ENCODE measurements at places on chromosomes 5 and 9.

DNA sequence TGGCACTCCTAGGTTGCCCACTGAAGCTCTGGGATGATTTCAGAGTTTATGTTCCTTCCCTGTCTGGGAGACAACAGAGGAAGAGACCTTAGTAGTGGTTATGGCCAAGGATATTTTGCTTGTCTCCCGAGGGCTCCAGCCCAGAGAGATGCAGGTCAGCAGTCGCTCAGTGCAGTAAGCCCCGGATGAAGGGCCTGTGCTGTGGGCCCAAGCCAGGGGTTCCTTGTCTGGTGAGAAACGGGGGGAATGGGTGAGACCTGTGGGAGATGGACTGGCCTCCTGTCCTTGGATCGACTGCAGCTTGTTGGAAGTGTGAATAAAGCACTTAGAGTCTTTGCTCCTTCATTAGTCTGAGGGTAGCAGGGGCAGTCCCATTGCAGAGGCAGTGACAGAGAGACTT, 260.7 kb upstream of the RIOK2 start:
- DNase-seq: no peak

- no peak for DNase-seq
Observed at GRCh38 chr9:124602204-124602603, 95.0 kb upstream of the NR5A1 start.

DNA sequence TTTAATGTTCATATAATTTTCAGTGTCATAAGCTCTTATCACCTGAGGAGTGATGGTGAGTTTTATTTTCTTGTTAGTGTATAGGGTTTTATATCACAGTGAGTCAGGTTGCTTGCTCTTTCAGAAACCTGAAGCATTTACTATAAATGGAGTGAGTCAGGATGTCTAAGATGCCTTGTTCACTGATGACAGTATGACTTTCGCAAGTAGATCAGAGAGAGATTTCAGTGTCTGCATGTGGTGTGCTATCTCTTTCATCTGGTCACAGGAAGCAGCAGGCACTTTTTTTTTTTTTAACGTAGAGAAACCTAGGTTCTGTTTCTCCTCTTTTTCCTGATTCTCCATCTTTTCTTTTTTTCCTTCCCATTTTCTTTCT, 237.1 kb downstream of the DMRTA1 start:
- no peak for DNase-seq

GRCh38 chr5:157167214-157167621, 1.2 kb upstream of the GARIN3 start:
- DNase-seq: no peak

- DNase-seq: no peak
Observed at GRCh38 chr5:38202741-38203140, 55.6 kb upstream of the EGFLAM start.

DNA sequence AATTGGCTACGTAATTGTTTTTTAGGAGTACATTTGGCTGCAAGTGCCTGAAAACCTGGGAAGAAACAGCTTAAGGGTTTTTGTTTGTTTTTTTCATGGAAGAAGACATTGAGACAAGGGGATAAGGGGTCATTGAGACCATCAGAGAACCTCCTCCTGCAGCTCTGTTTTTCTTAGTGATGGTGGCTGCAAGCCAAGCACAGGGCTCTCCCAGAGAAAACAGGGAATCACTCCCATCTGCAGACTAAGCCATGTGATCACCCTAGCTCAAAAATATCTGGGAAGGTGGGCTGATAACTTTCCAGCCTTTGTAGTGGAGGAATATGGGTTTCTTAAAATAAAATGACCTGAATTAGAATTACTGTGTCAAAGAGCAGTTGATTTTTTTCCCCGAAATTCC, 25.1 kb downstream of the PALM2AKAP2 start:
- no peak for DNase-seq

GRCh38 chr5:35709688-35710087, 92.0 kb downstream of the SPEF2 start:
- DNase-seq: no peak

DNA sequence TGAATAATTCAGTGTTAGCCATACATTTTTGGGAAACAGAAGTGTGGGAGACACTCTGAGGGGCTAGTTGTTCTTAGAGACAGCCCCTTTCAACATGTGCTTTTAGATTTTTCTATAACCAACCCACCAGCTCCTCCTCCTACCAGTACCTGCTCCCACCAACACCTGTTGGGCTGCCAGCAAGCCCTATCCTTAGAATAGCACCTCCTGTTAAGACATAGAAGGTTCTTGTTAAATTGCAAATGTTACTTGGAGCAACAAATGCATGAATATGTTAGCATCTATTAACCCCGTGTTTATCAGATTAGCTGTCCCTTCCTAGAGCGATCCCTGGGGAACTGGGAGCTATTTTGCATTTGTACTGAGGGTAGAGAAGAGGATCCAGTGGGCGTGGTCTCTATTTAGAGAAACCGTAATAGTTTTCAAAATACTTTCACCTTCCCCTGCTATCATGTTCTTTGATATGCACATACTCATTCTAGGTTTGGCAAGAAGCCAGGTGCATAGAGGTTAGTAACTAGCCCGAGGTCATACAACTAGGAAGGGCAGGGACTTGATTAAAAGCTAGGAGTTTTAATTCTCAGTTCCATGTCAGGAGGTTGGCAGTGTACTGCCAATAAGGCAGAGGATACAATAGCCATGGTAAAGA, 334.4 kb downstream of the KCTD16 start:
- no peak for DNase-seq

DNA sequence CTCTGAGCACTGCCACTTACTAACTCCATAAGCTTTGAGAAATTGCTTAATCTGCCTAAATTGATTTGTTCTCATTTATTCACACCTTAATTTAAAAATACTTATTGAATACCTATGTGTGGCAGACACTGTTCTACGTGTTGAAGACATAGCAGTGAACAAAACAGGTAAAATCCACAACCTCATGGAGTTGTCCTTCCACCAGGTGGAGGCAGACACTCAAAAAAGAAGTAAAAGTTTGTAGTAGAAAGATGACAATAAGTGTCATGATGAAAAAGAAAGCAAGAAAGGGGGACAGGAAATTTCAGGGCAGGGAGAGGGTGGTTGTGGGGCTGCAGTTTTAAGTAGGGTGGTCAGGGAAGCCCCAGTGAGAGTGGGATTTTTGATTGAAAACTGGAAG, 94.9 kb downstream of the SREK1 start:
- no peak for DNase-seq

DNA sequence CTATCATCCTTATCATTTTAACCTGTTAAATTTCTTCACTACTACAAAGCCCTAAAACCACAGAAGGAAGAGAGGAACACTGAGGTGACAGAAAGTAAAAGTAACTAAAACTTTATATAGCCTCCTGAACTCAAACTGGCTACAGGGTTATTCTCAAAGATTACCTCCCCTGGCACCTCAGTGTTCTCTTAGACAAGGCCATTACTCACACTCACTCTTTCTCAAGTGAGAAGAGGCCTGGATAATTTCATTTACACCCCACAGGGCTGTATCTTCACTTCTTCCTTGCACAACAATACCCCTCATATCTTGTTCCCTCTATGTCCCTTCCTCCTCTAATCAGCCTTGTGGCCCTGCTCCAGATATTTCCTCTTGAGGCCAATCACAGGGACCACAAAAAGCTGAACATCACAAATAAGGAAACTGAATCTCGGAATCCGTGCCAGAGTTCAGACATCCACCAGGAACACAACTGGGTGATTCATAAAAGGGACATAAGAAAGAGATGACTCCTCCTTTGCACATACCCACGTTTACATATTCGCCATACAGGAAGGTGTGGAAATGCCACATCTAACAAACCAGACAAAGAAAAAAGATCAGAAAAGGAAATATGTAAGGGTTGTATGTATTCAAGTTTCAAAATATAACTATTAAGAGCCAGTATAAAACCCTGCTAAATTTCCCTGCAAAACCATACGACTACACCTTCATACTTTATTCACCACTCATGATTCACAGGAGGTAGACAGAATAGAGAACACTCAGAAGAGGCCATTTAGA, 1.7 kb upstream of the KLHL3 start:
- DNase-seq: no peak

DNA sequence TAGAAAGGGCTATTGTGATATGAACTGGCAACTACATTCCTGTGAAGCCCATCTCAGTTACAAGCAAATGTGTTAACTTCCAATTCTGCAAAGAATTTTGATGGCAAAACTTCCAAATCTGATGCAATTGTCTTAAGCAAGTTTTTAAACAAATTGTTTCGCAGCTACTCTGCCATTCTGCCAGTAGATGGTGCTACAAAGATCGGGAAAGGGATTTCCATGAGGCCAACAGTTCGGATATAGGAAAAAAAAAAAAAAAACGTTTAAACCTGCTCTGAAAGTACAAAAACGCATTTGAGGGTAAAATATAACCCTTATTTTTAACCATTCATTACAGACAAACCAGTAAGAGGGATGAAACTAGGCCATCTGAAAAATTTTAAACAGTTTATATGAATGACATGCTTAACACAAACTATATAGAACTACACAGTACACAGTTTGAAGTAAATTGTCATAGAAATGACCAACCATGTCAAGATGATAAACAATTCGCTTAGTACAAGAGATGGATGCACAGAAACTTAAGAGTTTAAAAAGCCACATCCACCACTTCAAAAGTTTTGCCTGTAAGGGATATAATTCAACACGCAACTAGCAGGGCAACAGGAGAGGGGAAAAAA, 2.2 kb downstream of the HNRNPA0 start:
- DNase-seq: no peak

DNA sequence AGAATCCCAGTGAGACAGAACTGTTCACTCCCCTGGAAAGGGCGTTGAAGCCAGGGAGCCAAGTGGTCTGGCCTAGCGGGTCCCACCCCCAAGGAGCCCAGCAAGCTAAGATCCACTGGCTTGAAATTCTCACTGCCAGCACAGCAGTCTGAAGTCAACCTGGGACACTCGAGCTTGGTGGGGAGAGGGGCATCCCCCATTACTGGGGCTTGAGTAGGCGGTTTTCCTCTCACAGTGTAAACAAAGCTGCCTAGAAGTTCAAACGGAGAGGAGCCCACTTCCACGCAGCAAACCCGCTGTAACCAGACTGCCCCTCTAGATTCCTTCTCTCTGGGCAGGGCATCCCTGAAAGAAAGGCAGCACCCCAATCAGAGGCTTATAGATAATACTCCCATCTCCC, 45.1 kb upstream of the PTGER4 start:
- no peak for DNase-seq

GRCh38 chr5:53766673-53767072, 206.2 kb downstream of the NDUFS4 start:
- DNase-seq: no peak

DNA sequence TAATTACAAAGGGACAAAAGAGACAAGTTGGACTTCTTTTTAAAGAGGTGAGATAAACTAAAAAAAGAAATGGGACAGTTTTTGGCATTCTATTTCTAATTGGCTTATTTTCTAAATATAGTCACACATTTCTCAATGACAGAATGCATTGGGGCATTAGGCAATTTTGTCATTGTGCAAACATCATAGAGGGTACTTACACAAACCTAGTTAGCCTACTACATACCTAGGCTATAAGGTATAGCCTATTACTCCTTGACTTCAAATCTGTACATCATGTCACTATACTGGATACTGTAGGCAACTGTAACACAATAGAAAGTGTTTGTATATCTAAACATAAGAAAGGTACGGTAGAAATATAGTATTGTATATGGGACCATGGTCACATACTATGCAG, 56.1 kb downstream of the LSM11 start:
- DNase-seq: no peak

DNA sequence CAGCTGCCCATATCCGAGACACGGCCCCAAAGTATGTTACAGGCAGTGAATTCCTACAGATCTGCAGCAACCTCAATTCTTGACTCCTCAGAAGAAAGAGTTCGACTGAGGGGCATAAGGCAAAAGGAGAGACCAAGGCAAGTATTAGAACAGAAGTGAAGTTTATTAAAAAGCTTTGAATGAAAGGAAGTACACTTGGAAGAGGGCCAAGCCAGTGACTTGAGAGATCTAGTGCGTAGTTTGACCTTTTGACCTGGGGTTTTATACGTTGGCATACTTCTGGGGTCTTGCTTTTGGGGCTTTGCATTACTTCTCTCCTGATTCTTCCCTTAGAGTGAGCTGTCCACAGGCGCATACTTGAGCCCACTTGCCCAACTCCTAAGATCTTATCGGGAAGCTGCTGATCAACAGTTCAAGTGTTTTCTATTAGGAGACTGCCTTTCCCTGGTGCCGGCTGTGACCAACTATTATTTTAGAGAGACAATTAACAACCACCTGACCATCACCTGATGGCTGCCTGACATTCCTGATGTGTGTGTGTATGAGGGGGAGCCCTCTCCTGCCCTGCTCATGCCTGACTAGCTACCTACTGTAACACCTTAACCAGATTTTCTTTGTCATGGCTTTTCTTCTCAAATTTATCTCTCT, 1.5 kb upstream of the DEPDC1B start:
- no peak for DNase-seq

- DNase-seq: no peak
Observed at GRCh38 chr5:54553659-54554207, 36.2 kb downstream of the SNX18 start.

DNA sequence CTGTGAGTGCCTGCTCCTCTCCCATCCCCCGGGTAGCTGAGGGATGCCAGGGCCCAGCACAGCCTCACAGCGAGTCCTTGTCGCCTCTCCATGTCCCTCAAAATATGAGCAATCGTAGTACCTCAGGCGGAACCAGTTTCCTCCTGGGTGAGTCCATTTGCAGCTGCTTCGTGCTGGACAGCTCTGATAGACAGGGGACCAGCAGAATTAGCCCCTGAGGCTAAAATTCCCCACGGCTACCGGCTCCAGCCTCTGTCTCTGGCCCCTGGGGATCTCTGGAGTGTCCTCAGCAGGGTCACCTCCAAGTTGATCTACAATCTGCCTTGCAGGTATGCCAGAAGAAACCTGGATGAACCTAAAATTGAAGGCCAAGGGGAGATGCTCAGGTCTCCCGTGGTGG, 115.8 kb upstream of the FBXL7 start:
- no peak for DNase-seq

DNA sequence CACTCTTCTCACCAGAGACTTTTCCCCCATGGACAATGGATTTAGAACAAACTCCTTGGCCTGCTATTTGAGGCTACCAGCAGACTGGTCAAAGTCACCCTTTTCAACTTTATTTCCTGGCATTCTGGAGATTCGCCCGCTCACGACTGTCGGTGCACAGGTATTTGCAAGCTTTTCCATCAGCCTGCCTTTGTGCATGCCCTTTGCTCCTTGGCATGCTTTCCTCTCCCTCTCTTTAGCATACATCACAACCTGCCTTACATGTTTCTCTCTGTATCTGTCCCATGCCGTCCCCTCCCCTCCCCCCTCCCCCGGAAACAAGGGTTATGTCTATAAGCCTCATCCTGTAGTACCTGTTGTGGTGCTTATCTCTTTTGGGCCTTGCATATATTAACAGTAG, 257.1 kb downstream of the AOPEP start:
- no peak for DNase-seq

- no peak for DNase-seq
Observed at GRCh38 chr9:72312386-72312987, 52.5 kb downstream of the ZFAND5 start.

GRCh38 chr5:122985954-122986721, 50.4 kb downstream of the PPIC start:
- no peak for DNase-seq

DNA sequence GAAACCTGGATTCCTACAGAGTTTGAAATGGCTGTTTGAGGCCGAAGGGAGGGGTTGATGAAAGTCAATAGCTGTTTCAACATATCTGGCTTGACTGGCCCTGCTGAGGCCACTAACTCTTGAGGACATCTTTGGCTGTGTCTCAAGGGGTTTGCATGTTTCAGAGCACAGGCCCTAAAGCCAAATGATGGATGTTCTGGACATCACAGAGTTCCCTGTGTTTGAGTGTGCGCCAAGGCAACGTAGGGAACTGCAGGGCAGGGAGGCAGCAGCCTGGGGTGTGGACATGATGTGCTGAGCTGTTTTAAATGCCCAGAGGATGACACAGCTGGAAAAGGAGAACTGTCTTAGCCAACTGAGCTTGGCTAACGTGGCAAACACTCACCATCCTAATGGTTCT, 89.6 kb downstream of the RAPGEF1 start:
- no peak for DNase-seq

Data from stimulated activated CD8-positive, alpha-beta memory T cell treated with anti-CD3 and anti-CD28 coated beads, Interleukin-15, amount 100 ng/mL, for 24 hours (primary cell).